ENCODE measurements at places on chromosomes 4 and X.
A peak's percentile ranks its signal among the peaks of the same experiment; 100 is the strongest.

DNA sequence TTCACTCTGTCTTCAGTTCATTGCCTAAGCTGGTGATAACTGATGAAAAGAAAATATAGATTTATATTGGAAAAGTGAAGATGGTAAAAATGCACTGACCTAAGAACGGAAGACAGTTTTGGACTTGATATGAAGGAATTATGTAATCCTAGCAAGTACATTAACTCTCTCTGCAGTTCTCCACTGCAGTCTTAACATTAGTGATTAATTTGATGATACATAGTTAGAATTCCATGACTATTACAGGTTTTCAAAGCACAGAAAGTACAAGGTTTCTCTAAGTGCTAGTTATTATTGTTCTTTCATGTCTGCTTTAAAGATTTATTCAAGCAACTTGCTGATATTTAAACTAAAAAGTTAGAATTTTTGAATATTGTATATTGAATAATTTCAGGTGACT, 1591.7 kb upstream of the ADGRL3 start:
- no peak for DNase-seq

- DNase-seq = no peak
Measured at GRCh38 chr4:186920483-186920882, 196.8 kb upstream of the FAT1 start.

GRCh38 chr4:136283977-136284376, 1248.3 kb downstream of the PCDH18 start:
- DNase-seq = no peak

GRCh38 chr4:86630629-86631028, 36.5 kb downstream of the PTPN13 start:
- no peak for DNase-seq

GRCh38 chrX:120021927-120022326, 55.6 kb downstream of the RHOXF2B start:
- DNase-seq = no peak

DNA sequence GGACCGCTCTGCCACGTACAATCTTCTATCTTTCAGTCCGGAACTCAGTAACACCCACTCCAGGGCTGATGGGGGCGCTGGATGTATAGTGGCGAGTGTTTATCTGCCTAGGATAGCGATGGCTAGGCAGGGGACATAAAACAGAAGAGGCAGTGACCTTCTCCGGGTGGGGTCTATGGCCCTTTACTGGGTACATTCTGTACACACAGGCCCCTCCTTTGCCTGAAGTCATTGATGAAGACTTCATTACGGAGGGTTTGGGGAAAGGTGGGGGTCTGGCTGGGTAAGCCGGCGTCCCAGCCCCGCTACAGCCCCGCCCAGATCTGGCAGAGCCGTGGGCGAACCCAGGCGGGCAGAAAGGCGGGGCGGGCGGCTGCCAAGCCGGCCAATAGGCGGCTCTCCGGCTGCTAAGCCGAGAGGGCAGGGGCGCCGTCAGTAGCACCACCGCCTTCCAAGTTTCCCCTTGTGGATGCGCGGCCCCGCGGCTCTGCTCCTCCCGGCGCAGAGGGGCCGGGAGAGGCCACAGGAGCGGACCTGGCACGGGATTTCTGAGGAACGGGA, at the start of gene CHST7:
Gene CHST7 (plus strand): TSS at position 435 of the 561 bp plus-strand sequence. CDS start 167 bp downstream, outside the sequence.
- peak; percentile 3 for DNase-seq

DNA sequence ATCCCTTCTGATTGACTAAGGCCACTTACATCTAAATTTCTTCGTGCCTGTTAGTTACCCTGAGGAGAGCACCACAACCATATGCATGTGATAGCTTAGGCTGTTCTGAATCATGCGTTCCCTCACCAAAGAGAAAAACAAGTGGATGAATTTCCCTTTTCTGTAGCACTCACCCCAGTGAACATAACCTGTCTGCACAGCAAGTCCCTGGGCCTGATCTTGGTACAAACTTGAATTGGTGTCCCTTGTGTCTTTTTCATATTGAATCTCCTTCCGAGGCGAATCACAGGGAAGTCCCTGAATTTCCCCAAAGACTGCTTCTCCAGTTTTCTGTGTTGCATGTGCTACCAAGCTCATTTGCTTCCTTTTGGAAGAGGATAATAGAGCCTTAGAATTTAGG, 100.4 kb downstream of the KLHL8 start:
- no peak for DNase-seq

DNA sequence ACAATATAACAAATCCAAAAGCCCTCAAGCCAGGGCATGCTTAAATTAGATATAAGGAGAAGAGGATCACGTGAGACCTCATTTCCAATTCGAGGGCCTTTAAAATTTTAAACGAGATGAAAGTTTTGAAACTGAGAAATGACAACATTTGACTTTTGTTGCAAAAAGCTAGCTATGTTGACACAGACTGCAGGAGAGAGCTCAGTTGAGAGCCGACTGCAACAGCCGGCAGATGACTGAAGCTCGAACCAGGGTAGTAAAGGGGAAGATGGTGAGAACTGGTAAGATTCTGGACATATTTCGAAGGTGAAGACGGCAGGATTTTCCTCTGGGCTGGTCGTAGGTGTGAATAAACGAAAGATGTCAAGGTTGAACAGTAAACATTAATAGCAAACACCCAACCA, 773 bp downstream of the PRMT9 start:
- DNase-seq = no peak

DNA sequence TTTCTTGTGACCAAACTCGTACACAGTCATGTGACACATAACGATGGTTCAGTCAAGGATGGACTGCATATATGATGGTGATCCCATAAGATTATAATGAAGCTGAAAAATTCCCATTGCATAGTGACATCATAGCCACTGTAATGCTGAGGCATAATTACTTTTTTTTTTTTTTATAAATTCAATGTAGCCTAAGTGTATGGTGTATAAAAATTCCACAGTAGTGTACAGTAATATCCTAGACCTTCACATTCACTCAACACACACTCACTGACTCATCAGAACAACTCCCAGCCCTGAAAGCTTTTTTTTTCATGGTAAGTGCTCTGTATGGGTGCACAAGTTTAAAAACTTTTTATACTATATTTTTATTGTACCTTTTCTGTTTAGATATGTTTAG, 105.0 kb downstream of the AREG start:
- DNase-seq = no peak

GRCh38 chrX:6041630-6042029, 187.0 kb downstream of the NLGN4X start:
- no peak for DNase-seq

- no peak for DNase-seq
Measured at GRCh38 chr4:106629268-106629625, 260.7 kb upstream of the GIMD1 start.

DNA sequence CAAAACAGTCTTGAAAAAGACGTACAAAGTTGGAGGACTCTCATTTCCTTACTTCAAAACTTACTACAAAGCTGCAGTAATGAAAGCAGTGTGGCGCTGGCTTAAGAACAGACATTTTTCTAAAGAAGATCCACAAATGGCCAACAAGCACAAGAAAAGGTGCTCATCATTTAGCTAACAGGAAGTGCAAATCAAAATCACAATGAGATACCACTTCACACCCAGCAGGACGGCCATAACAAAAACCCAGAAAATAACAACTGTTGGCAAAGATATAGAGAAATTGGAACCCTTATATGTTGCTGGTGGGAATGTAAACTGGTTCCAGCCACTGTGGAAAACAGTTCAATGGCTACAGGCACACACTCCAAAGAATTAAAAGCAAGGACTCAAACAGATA, 3.3 kb downstream of the PDZD4 start:
- no peak for DNase-seq

DNA sequence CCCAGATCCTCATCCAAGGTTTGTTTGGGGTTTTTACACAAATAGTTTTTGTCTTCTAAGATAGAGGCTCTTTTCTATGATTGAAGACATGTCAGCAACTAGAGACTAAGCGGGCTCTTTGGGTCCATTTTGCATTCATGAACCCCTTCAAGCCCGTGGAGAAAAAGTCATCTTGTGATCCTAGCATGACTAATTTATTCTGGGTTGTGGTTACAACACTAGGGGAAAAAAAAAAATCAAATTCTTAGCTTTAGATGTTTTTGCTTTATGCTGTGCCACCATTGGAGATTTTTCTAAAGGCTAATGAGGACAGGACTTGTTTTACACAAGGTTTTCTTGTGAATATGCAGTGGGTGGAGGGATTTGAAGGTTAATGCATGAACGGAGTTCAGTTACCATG, 440.0 kb downstream of the PCDH7 start:
- DNase-seq = no peak

GRCh38 chr4:152164561-152164960, 371.3 kb downstream of the FBXW7 start:
- no peak for DNase-seq

GRCh38 chrX:153394612-153395011, 6.5 kb downstream of the PNMA6E start:
- DNase-seq = no peak

DNA sequence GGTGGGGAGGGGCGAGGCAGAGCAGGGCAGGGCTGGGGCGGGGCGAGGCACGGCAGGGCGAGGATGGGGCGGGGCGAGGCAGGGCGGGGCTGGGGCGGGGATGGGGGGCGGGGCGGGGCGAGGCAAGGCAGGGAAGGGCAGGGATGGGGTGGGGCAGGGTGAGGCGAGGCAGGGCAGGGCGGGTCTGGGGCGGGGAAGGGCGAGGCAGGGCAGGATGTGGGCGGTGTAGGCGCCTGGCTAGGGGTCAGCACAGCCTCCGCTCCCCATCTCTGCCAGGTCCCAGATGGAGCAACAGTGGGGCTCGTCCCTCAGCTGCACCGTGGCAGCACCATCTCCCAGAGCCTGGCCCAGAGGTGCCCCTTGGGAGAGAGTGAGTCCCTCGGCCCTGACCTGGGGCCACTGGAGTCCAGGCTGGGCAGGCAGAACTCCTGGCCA, 4.2 kb upstream of the SRPK3 start:
- peak; percentile 4 for DNase-seq

DNA sequence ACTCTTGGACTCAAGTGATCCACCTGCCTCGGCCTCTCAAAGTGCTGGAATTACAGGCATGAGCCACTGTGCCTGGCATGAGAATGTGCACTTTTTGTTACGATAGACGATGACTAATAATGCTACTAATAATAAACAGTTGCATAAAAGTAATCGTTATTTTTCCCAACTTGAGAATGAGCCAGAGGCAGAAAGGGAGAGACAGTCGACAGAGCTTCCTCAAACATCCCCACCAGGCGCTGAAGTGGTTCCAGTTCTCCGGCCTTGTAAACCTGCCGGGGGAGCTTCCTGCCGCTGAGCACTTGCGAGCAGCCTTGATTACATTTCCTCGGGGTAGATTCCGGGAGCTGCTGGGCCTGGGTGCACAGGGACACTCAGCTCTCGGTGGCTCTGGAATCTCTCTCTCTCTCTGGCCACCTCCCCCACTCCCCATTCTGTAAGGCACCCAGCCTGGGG, 8.9 kb upstream of the HTRA3 start:
- no peak for DNase-seq

GRCh38 chrX:103730796-103731493, 20.2 kb downstream of the TMEM31 start:
- no peak for DNase-seq

- no peak for DNase-seq
Measured at GRCh38 chrX:65726715-65727114, 59.3 kb downstream of the MSN start.

DNA sequence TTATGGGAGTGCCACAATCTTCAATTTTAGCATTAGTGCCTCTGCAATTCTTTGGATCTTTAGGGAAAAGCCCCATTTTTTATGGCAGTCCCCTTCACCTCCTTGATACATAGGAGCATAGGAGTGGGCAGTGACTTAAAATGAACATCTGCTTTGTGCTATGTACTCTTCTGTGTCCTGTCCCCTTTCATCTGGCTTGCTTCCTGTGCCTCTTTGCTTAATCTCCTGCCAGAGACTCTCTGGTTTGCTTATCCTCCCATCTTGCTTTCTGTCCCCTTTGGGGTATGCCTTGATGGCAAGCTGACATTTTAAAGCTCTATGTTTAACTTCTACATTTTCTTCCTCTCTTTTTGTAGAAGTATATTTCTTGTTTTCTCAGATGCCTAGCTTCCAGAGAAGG, 12.3 kb downstream of the PGK1 start:
- DNase-seq = no peak

GRCh38 chrX:43087830-43088229, 309.9 kb upstream of the PPP1R2C start:
- no peak for DNase-seq

GRCh38 chrX:57651169-57651919, 28.7 kb downstream of the NLRP2B start:
- no peak for DNase-seq

DNA sequence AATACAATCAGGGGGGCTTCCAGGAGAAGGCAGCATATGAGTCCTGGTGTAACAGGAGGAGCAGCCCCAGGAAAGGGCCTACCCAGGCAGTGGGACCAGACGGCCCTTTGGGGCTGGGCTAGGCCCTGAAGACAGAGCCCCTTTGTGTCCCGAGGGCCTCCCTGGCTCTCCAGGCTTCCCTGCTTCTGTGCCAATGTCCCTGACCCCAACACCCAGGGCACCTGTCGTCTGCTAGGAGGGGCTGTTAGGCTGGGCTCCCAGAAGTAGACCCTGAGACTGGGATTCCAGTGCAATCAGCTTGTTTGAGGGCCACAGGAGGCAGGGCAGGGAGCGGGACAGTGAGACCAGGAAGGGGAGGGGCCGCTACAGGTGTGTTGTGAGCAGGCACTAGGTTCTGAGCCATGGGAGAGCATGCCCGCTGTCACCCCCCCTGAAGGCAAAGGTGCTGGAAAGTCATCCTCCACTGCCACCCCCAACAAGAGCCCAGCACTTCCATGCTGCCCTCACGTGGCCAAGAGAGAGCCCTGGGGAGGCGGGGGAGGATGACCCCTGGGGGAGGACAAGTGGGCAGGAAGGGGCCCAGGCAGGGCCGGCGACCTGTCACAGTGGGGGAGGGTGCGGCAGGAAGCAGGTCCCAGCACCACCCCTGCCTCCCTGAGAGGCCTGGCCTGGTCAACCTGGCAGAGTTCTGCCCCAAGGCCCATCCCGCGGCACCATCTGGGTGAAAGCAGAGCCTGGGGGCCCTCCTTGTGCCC, 64.8 kb downstream of the ADRA2C start:
- DNase-seq = no peak

DNA sequence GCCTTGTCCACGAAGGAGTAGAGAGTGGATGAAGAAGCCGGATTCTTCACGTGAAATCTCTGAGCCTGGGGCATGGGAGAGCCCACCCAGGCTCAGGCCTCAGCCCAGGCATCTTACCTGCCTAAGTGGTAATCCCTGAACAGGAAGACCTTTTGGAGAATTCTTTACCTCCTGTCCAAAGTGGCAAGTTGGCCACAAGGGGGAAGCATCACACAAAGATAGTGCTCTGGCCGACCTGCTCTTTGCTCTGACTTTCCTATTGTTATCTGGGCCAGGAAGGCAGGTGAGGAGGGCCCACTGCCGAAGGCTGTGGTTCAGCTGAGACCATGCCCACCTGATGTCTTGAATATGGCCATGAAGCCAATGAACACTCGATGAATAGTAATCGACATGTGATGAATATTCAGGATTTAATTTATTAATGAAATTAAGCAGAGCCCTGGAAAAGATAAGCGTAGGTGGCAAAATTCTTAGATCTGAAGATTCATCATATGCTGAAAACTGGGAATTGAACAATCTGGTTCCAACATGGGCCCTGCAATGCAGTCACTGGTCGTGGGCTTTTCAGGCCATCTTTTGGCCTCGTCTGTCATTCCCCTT, 93.8 kb downstream of the PDGFRA start:
- DNase-seq = peak; percentile 76

GRCh38 chr4:56806666-56807065, 14.8 kb downstream of the SPINK2 start:
- no peak for DNase-seq
